ENCODE measurements at places on chromosomes 7 and 10.
A peak's percentile ranks its signal among the peaks of the same experiment; 100 is the strongest.

GRCh38 chr10:79380125-79380945, 33.1 kb downstream of the PPIF start:
- no peak for DNase-seq

DNA sequence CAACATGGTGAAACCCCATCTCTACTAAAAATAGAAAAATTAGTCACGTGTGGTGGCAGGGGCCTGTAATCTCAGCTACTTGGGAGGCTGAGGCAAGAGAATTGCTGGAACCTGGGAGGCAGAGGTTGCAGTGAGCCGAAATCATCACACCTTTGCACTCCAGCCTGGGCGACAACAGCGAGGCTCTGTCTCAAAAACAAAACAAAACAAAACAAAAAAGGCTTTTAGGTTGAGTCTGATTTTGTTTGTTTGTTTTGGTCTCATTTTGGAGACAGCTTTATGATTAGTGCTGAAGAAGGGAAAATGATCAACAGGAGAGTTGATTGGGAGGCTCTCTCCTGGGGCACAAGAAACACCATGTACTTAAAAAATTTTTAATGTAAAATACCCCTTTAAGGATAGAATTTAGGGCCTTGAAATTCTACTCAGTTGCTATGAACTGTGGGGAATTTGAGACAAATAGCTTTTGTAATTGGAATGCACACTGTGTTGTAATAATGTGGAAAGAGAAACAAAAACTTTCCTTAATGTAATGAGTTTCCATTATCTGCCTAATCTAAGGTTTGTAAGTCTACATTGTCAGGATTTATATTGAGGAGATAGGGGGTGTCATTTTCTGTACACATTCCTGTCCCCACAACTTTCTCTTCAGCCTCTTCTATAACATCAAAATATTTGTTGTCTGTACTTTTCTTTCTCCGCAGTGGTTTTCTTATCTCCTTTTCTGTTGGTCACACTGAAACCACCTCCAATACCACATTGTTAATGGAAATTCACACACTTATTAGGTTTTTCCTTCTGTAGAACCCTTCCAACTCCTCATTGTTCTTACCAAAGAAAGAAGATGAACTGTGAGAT, 41.3 kb downstream of the ARID5B start:
- DNase-seq = no peak

DNA sequence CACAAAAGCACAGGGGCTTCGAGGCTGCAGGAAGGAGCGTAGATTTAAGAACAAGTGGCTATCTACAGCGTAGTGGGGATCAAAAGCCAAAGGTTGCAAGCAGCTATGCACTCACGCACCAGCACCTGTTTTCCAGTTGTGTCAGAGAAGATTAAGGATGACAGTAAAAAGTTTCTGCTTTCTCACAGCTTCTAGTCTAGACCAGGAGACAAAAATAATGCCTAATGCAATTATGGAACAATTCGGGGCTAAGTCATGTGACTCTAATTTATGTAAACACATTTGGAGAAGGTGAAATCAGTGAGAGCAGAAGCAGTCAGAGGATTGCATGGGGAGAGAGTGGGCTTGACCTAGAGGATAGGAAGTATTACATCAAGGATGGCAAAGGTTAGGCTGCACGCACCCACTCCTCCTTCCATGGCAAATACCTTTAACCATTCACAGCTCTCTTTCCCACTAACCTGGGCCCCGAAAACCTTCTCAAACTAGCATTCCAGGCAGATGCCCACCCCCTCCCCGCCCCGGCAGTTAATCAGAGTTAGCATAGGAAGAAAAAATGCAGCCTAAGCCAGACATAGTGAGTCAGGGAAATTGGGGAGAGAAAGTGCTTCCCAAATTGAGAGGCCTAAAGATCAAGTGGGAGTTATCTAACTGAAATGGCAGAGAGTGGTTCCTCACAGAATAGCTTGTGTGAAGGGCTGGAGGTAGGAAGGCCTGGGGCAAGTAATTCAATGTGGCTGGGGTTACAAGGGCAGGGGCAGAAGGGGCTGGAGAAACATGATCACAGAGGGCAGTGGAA, 48.2 kb upstream of the GPAM start:
- DNase-seq = no peak

DNA sequence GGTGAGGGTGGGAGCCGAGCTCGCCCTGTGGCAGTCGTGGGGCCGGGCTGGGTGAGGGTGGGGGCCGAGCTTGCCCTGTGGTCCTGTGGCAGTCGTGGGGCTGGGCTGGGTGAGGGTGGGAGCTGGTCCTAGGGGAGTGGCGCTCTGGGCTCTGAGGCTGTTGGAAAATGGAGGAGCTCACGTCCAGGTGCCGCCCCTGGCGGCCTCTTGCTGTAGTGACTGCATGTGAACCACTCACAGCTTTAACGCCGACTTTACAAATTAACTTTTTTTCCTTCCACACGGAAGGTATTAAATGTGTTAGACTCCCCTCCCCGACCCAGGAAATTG, 312.6 kb downstream of the WDR37 start:
- peak; percentile 14 for DNase-seq

- DNase-seq = no peak
Measured at GRCh38 chr10:115762029-115762428, 511.0 kb downstream of the GFRA1 start.

DNA sequence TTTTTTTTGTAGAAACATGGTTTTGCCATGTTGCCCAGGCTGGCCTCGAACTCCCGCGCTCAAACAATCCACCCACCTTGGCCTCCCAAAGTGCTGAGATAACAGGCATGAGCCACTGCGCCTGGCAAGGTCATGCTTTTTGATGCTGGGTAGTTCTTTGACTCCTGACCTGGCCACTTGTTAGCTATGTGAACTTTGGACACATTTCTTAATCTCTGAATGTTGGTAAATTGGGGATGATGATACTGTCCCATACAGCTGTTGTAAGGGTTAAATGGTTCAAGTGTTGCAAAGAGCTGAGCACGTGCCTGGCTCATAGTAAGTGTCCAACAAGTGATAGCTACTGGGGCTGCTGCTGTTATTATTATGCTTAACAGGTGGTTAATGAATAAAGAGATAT, 2.3 kb downstream of the ZNHIT1 start:
- DNase-seq = no peak

DNA sequence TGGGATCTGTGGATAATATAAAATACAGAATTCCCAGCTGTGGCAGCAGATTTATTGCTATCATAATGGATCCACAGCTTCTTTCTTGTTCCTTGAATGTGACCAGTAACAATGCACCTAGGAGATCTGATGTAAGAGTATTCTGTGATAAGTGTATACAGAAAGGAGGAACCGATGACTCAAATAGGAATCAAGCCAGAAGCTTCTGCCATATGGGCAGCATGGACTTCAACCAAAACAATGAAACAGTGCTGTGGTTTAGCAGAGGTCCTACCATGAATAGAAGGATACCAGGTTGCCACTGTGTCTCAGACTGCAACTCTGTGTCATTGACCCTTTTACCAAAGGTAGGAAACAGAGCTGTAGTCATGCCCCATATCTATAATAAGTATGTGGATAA, 81.8 kb downstream of the PTPRZ1 start:
- DNase-seq = no peak

- DNase-seq = no peak
Measured at GRCh38 chr7:78222001-78222751, 423.6 kb downstream of the PHTF2 start.

GRCh38 chr10:11424456-11425295, 186.8 kb downstream of the USP6NL start:
- DNase-seq = no peak

- DNase-seq = no peak
Measured at GRCh38 chr10:110880012-110880411, 8.3 kb downstream of the PDCD4 start.

GRCh38 chr7:37442268-37442667, 6.4 kb downstream of the ELMO1 start:
- DNase-seq = no peak

DNA sequence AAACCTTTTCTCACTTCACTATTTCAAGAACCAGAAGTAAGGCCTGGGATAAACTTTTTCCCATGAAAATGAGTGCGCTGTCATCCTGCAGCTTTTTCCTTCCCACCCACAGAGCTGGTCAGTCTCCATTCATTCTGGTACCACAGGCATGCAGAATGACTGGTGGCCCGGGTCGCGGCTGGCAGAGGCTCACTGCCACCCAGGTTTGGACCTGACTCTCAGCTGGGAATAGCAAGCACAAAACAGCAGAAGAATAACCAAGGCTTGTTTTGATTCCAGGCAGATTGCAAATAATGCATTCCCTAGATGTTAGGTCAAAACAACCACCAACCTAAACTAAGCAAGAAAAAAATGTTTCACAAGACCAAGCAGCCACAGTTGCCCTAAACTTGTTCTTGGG, 190.5 kb upstream of the NRP1 start:
- no peak for DNase-seq

- DNase-seq = no peak
Measured at GRCh38 chr10:49167425-49168170, 20.6 kb downstream of the TMEM273 start.

- DNase-seq = no peak
Measured at GRCh38 chr7:152403726-152404125, 32.1 kb downstream of the KMT2C start.

DNA sequence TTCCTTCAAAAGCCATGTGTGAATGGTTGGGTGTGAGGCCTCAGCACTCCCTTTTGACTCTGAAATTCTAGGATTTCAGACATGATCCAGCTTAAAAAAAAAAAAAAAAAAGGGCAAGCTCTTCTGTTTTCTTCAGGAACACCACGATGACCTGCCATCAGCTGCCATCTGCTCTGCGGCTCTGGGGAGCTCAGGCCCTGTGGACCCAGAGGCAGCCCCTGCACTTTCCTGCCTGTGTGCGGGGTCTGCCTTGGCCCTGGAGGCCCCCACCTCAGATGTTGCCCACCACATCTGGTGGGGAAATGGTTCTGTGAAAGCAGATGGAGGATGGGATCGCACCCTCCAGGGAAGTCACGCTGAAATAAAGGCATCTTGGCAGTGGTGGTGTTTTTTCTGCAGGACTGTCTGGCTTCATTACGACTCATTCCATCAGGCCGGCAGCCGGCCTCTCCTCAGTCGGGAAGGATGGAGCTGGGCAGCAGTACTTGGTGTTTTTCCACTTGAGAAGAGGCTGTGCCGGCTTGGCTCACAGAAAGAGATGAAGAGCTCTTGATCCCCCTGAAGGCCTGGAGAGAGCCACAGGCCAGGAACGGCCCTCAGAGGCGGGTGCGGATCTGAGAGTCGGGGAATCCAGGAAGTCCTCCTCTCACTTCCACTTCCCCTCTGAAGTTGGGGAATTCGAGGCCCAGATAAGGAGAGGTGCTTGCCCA, 66.1 kb upstream of the AQP1 start:
- no peak for DNase-seq

DNA sequence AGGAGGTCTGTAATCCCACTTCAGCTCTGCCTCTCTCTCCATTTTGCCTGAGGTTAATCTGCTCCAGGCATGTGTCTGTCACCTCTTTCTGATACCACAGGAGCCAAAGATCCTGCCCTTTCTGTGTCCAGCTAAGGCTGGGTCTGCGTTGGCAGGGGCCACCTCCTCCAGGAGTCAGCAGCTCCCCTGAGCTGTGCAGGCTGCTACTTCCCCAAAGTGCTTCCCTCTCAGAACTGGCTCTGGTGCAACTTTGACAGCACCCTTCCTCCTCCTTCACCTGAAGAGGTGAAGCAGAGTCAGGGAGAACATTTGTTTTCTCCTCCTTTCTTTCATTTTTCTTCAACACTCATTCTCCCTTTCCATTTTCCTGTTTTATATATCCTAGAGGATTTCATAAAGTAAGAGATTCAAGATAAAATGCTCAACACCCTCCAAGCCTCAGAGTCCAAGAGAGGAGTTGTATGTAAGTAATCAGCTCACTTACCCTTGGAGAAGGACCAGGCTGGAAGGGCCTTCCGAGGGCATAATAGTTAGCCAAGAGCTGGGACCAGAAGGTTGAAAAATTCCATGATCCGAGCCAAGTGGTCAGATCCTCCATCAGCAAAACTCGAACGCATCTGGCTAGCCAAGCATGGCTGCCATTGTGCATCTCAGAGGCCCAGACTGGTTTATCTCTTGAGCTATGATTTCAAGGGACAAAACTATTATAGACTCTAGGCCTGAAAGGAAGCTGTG, 257.3 kb downstream of the PTEN start:
- DNase-seq = no peak

GRCh38 chr10:104318326-104318725, 19.9 kb downstream of the ITPRIP start:
- no peak for DNase-seq

DNA sequence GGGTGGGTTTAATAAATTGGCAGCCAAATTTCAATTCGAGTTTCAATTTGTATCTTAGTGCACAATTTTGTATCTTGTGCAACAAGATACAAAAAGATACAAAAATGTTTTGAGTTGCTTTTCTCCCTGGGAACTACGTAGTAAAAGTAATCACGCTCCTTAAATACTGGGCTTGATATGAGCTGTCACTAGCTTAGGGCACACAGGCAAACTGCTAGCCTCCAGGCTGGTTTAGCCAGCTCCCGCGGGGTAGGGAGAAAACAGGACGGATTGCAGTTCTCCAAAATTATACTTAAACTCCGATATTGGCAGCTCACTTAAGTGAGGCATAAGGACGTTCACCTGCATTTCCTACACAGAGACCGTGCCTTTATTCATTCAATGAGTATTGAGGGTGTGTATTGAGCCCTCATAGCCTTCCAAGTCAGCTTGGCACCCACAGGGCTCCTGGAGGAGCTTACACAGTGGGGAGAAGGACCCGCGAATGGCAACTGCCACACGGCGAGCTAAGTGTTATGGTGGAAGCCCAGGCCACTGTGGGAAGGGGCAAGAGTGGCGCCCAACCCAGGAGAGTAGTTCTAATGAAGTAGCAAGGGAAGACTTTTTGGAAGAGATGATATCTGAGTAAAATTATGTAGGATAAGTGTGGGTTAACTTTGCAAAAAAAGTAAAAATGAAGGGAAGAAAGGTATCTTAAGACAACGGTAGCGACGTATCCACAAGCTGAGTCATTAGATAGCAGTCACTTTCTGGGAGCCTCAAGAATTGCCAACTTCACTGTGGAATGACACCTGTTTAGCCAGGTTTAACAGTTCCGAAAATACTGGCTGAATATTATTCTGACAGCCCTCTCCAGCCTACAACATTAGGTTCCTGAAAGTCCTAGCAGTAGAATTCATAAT, 1.6 kb upstream of the EPC1 start:
- no peak for DNase-seq

GRCh38 chr7:132066761-132067171, 509.5 kb downstream of the PLXNA4 start:
- DNase-seq = no peak

DNA sequence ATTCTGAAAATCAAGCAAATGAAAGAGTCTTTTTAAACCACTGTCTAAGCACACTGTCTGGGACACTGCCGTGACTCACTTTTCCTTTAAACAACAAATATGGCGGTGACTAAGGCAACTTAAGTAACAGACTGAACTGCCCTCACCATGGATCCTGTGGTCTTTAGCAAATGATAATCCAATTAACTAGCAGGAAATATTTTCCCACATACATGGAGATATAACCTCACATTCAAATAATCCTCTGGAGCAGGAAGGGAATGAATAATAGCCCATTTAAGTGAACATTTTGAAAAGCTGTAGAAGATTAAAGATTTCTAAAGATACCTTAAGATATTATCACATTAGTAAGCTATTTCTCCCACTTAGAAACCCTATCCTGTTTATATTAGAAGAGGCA, 40.3 kb upstream of the LRRC17 start:
- DNase-seq = no peak

- DNase-seq = no peak
Measured at GRCh38 chr10:122468926-122469781, 7.8 kb downstream of the HTRA1 start.

Measured in stimulated activated CD8-positive, alpha-beta memory T cell treated with anti-CD3 and anti-CD28 coated beads, Interleukin-7, amount 100 ng/mL, for 24 hours (primary cell).